M059J (cell line): ENCODE measurements at places on chromosomes 7 and 10. TPM values are rescaled to one million over a fixed set of nuclear protein-coding genes. Genes with fewer than 3 reads are reported as not detected.

Gene PRSS2
- not detected in 2 replicates for total RNA-seq

DNA sequence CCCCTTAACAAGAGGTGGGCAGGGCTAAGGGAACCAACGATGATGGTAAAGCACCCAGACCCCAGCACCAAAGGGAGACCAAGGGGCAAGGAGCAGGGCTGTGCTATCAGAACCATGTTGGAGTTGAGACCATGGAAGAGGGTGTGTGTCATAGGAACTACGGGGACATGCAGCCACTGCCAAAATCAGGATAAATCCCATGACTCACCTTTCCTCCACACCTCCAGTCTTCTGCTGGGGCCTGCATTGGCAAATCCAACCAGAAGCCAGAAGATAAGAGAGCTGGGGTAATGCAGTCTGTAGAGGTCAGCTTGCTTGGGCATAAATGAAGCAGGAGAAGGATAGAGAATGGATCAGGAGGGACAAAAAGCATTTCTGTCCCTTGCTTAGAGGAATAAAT is 42.7 kb upstream of the SMARCD3 start:
- DNase-seq: no peak

- DNase-seq: no peak
These were observed 108.4 kb upstream of the HPS1 start for GRCh38 chr10:98555021-98555619.

Gene ASIC3
- total RNA-seq: 0.20 and 0.22 TPM in 2 replicates

GRCh38 chr10:85145966-85146365 is 817.6 kb downstream of the CCSER2 start:
- DNase-seq: no peak

- DNase-seq: no peak
These were observed 27.6 kb downstream of the SLC35G1 start for GRCh38 chr10:93921338-93921737.

DNA sequence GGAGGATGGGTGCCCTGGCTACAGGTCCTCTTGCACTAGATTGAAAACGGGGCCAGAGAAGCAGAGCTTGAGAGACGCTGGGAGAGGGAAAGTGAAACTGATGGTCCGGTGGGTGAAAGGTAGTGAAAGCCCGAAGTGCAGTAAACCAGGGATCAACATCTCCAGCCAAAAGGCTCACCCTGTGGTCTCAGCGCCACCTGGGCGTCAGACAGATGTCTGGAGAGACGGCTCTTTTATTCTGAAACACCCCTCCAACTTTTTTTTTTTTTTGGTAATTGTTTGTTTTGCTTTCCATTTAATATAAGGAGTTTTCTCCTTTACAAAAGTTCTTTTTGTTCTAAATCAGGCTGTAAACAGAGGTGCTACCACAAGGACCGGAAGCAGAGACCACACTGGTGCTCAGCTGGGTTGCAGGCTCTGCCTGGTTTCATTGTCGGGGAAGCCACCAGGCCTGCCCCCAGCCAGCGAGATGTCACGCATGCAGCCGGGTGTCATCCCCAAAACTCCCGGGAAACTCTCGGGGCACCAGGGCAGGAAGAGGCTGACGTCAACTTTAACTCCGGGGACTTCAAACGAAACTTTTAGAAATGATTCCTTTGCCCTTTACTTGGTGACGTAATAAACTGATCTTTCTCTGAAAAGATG is 11.2 kb downstream of the IL2RA start:
- peak; percentile 70 for DNase-seq

Gene SH2B2
- total RNA-seq: 0.44 and 5.1 TPM in 2 replicates

- peak; percentile 48 for DNase-seq
These were observed 956.6 kb downstream of the GATA3 start for GRCh38 chr10:9010931-9011670.

GRCh38 chr10:116542007-116542677 is 3.6 kb upstream of the PNLIP start:
- no peak for DNase-seq

DNA sequence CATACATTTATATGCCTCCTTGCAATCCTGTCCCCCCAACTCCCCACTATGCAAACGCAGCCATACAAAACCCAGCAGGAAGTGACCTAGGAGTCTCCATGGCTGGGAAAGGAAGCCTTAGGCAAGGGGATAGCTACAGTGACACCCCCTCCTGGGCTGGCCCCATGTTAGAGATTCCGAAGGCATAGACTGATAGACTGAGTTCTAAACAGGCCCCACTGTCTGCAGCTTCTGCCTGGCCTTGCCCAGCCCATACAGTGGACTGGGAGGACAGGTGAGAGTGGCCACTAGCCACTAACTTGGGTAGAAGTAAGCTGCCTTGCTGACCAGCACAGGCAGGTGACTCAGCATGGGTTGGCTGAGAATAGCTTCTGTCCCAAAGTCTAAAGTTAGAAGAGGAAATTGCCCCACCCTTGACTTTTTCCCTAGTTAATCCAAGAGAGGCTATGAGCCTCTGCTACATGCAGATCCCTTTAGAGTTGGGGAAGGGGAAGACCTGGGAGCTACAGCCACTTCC is 106.3 kb downstream of the C10orf105 start:
- peak; percentile 46 for DNase-seq

GRCh38 chr7:45178241-45179225 is 20.9 kb downstream of the RAMP3 start:
- DNase-seq: no peak

Gene TUBAL3
- total RNA-seq: not detected in 2 replicates

- DNase-seq: no peak
These were observed 44.9 kb downstream of the FAS start for GRCh38 chr10:89035461-89035860.

GRCh38 chr7:127713758-127714157 is 61.8 kb downstream of the SND1 start:
- no peak for DNase-seq

- DNase-seq: no peak
These were observed 18.2 kb upstream of the ANKRD1 start for GRCh38 chr10:90939116-90939515.

GRCh38 chr10:3625959-3626751 is 158.9 kb downstream of the KLF6 start:
- DNase-seq: peak; percentile 75

- no peak for DNase-seq
These were observed 83.2 kb downstream of the ARMH3 start for GRCh38 chr10:101972761-101973160.

- no peak for DNase-seq
These were observed 294.6 kb downstream of the SORCS3 start for GRCh38 chr10:104935656-104936055.
